ENCODE measurements at places on chromosomes 16 and 17.

DNA sequence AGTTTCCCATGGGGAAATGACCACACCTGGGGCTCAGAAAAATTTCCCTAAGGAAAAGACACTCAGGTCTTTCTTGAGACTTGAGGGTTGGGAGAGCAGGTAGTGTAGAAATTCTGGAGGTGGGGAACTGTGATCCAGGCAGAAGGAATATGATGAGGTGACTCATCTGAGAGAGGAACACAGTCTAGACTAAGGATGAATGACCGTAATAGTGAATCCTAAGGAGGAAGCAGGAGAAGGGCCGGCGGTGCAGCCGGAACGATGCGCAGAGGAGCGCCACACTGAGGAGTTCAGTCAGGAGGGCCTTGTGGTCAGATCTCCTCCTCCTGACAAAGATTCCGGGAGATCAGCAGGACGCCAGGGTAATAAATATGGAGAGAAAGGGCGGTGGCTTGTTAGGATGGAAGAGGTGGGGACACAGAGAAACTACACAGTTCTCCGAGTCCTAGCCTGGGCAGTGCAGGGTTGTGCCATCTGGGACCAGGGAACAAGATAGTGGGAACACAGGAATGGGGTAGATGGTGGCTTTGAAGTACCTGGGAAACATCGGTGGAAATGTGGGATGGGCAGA, 135.6 kb downstream of the PARN start:
- DNase-seq = no peak

DNA sequence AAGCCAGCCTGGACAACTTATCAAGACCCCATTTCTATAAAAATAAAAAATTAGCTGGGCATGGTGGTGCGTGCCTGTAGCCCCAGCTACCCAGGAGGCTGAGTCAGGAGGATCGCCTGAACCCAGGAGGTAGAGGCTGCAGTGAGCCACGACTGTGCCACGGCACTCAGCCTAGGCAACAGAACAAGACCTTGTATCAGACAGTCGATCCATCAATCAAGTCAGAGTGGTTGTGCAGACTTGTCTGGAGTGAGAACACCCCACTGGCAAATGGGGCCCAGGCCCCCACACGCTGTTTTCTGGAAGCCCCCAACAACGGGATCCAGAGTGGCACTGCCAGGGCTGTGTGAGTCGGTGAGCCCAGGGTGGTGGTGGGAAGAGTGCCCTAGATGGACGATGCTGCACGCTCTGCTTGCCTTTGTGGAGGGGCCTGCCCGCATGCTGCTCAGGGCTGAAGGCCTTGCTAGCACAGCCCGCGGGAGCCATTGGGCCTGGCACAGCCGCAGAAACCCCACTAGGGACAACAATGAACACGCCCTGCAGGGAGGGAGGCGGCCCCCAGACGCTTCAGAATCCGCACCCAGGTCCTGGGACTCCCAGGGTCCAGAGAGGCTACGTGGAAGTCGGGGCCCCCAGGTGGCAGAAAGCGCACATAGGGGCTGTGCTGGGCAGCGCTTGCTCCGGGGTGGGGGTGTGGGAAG, 80.1 kb upstream of the GNG13 start:
- no peak for DNase-seq

GRCh38 chr17:16352303-16352666, 984 bp downstream of the CENPV start:
- DNase-seq = no peak

DNA sequence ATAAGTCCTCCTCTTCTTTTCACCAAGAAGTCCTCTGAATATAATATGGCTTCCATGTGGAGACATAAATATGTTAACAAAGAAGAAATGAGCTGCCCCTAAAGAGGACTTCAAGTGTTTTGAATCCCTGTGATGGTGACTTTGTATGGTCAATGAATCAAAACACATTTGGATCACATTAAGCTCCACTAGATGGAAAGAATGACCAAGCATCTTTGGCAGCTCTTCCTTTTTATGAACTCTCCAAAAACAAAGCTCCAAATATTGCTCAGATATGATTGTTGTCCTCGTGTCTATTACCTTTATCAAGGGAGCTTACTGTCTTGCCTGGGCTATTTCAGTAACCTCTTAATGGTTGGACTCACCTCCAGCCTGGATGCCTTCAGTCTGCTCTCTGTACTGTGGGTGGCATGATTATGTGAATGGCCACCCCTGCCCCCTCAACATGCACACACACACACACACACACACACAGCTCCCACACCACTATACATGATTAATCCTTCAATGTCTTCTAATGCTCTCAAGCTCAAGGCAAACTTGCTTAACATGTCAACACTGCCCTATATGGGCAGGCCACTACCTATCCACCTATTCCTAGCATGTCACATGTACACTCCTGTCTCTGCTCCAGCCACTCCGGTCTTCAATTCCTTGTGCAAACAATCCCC, 346.6 kb upstream of the SALL1 start:
- DNase-seq = no peak

- no peak for DNase-seq
Measured at GRCh38 chr17:1573932-1574696, 11.5 kb upstream of the PITPNA start.

DNA sequence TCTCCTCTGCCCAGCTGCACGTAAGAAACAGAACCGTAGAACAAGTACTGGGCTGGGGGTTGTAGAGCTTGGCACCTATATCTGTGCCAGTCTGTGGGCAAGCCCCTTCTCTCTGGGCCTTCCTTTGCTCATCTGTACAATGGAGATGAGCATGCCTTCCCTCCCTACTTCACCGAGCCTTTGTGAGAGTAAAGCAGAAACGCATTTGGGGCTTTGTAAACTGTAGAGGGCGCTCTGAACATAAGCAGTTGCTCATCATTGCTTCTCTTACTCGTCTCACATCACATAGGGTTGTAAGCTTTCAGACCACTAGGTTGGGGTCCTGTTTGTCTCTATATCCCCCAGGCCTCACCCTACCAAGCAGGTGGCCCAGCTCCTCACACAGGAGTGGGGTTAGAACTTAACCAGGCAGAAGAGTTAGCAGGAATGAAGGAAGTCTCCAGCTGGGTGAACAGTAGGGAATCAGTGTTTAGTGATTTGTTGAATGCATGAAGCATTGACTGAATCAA, 15.1 kb downstream of the SAMD14 start:
- DNase-seq = peak; percentile 11

DNA sequence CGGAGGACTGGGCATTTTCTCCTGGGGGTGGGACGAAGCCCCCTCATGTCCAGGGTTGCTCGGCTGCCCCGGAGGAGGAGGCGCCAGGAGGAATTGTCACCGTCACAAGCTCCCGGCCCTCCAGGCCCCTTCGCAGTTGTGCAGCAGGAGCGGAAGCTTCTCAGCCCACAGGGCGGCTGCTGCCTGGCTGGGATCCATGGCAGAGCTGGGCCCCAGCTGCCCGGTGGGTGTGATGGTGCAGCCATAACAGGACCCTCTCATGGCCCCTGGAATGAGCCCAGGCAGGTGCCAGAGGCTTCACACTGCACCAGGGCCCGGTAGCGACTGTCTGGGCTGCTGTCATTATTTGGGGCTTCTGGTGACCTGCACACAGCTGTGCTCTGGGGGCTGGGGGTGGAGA, 54.9 kb upstream of the GNG13 start:
- no peak for DNase-seq

- no peak for DNase-seq
Measured at GRCh38 chr16:77662246-77662645, 60.1 kb upstream of the NUDT7 start.

DNA sequence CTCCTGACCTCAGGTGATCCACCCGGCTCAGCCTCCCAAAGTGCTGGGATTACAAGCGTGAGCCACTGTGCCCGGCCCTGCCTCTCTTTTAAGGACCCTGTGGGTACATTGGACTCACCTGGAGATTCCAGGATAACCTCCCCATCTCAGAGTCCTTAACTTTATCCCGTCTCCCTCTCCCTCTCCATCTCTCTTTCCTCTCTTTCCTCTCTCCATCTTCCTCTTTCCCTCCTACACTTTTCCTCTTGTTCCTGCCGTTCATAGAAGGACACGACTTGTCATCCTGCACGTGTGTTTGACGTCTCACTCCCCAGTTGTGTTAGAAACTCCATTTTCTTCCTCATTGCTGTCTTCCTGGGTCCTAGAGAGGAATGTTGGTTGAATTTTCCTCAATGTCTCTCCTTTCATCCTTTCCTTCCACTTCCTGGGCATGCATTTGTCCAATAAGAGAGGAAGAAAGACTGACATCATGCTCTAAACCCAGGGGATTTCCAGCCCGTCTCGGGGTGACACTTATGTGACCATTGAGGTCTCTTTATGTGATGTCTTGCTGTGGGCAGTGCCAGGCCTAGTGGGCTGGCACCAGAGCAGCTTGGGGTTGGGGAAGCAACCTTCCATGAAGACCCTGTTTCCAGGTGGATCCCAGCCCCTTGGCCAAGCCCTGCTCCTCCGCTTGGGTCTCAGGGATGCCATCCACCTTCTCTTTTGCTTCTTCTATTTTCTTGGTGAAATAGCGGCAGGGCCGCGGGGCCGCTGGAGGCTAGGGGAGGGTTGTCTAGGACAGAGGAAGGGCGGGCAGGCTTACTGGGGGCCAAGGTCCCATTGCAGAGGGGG, 39.8 kb upstream of the IRF8 start:
- no peak for DNase-seq

GRCh38 chr17:31561469-31562375, 170.2 kb downstream of the RAB11FIP4 start:
- no peak for DNase-seq

- no peak for DNase-seq
Measured at GRCh38 chr17:4509401-4509800, 10.7 kb downstream of the SPNS2 start.

- no peak for DNase-seq
Measured at GRCh38 chr17:48561884-48562810, 16.0 kb downstream of the HOXB4 start.

Data from NCI-H1436 treated with DMSO at 0.1 percent for 48 hours (cell line).